ENCODE measurements at places on chromosomes 2 and 18. TPM values are rescaled to one million over a fixed set of nuclear protein-coding genes. Genes with fewer than 3 reads are reported as not detected.

The CXCR4 gene
- 12.4 TPM for total RNA-seq

The FHL2 gene
- 51.9 TPM for total RNA-seq

The DYTN gene
- not detected for total RNA-seq

The SYT4 gene
- total RNA-seq, result not detected

The SNTG2 gene
- not detected for total RNA-seq

The ZNF385B gene
- 0.86 TPM for total RNA-seq

The FAM228B gene
- total RNA-seq, result 8.3 TPM

The UGT1A3 gene
- 6.0 TPM for total RNA-seq

The ORMDL1 gene
- 58.4 TPM for total RNA-seq

The EPC2 gene
- total RNA-seq, result 32.5 TPM

The CCDC85A gene
- 2.6 TPM for total RNA-seq

The STPG4 gene
- total RNA-seq, result 12.7 TPM

The LCT gene
- total RNA-seq, result 1.4 TPM

The ALPP gene
- total RNA-seq, result not detected

The AQP12B gene
- total RNA-seq, result not detected

GRCh38 chr18:10896851-10897250 lies 252.5 kb downstream of the PIEZO2 start:
- H3K27ac ChIP-seq, result no peak overlapping the region
- H3K27me3 ChIP-seq, result no peaks in the 10 kb centered on the region
- no peaks in the 10 kb centered on the region for H3K36me3 ChIP-seq
- no peak for DNase-seq
- peaks cover 28% of the 10 kb centered on the region for H3K4me1 ChIP-seq

DNA sequence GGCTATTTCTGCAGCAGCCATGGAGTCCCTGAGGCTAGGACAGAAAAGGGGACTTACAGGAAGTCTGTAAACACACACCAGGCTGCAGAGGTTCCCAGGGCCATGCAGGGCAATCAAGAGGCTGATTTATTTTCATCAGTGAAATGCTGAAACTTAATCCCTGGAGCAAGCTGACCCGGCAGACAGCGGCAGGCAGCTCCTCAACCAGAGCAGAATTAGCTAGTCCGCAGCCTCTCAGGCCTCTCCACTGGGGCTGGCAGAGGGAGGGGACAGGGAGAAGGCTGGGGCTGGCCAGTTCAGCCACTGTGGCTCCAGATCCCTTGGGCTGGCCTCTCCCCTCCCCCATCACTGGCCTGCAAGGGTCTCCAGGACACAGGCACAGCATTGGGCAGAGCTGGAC lies 136.3 kb downstream of the TNS1 start:
- no peak for DNase-seq
- H3K4me3 ChIP-seq, result no peak overlapping the region
- H3K27me3 ChIP-seq, result peaks cover 96% of the 10 kb centered on the region
- H3K27ac ChIP-seq, result no peak overlapping the region
- no peaks in the 10 kb centered on the region for H3K36me3 ChIP-seq
- H3K4me1 ChIP-seq, result no peaks in the 10 kb centered on the region

GRCh38 chr2:128437204-128437565 lies 118.5 kb upstream of the HS6ST1 start:
- H3K36me3 ChIP-seq, result peaks cover 5% of the 10 kb centered on the region
- H3K27me3 ChIP-seq, result peaks cover 19% of the 10 kb centered on the region
- no peak overlapping the region for H3K27ac ChIP-seq
- DNase-seq, result no peak
- H3K4me1 ChIP-seq, result no peaks in the 10 kb centered on the region

- no peak overlapping the region for H3K27ac ChIP-seq
- no peaks in the 10 kb centered on the region for H3K36me3 ChIP-seq
- H3K4me3 ChIP-seq, result no peak overlapping the region
- H3K27me3 ChIP-seq, result peaks cover 12% of the 10 kb centered on the region
- no peak for DNase-seq
- H3K4me1 ChIP-seq, result no peaks in the 10 kb centered on the region
Measured at GRCh38 chr2:9708683-9709538, 78.1 kb upstream of the YWHAQ start.

- no peaks in the 10 kb centered on the region for H3K27me3 ChIP-seq
- no peak overlapping the region for H3K27ac ChIP-seq
- peaks cover 33% of the 10 kb centered on the region for H3K36me3 ChIP-seq
- no peak for DNase-seq
- peaks cover 14% of the 10 kb centered on the region for H3K4me1 ChIP-seq
Measured at GRCh38 chr2:71380665-71381064, 49.1 kb downstream of the ZNF638 start.

- H3K36me3 ChIP-seq, result peaks cover 89% of the 10 kb centered on the region
- H3K27me3 ChIP-seq, result no peaks in the 10 kb centered on the region
- H3K27ac ChIP-seq, result peak overlapping the region; percentile 35
- peaks cover 23% of the 10 kb centered on the region for H3K4me1 ChIP-seq
Measured at GRCh38 chr2:200476836-200477235, 33.0 kb downstream of the KCTD18 start.

DNA sequence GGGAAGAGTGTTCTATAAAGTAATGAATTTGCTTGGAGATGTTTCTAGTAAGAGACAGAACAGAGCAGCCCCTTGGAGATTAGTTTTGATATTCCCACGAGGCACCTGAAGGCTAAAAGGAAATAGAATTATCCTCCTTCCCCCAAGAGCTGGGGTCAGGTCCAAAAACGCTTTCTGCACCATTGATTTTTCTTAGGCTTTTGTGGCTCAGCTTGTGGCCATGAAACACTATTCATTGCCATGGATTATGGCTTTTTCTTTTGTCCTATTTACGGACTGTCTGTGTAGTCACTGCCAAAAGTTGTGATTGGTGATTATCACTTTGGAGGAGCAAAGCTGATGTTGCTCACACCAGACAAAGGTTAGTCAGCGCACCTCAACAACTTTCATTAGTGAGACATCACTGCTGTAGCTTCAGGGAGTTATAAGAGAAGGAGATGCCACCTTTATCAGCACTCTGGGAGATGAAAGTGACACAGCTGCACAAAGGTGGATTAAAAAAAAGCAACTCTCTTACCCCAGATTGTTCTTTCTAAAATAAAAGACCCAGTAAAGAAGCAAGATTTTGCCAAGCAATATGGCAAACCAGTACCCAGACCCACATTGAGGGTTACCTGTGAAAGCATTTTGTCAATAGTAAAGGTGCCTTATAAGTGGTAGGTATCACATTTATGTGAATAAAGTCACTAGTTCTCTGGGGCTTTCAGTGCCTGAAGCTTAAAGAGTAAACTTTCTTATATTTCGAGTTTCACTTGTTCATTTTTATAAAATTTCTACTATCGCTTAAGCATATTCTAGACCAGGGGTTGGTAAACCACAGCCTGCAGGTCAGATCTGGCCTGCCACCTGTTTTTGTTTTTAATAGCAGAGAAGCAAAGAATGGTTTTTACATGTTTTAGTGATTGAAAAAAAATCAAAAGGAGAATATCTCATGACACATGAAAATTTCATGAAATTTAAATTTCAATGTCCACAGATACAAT lies 10.6 kb downstream of the CXCR4 start:
- H3K4me1 ChIP-seq, result peaks cover 11% of the 10 kb centered on the region
- no peak for DNase-seq
- no peak overlapping the region for H3K27ac ChIP-seq
- H3K27me3 ChIP-seq, result no peaks in the 10 kb centered on the region

DNA sequence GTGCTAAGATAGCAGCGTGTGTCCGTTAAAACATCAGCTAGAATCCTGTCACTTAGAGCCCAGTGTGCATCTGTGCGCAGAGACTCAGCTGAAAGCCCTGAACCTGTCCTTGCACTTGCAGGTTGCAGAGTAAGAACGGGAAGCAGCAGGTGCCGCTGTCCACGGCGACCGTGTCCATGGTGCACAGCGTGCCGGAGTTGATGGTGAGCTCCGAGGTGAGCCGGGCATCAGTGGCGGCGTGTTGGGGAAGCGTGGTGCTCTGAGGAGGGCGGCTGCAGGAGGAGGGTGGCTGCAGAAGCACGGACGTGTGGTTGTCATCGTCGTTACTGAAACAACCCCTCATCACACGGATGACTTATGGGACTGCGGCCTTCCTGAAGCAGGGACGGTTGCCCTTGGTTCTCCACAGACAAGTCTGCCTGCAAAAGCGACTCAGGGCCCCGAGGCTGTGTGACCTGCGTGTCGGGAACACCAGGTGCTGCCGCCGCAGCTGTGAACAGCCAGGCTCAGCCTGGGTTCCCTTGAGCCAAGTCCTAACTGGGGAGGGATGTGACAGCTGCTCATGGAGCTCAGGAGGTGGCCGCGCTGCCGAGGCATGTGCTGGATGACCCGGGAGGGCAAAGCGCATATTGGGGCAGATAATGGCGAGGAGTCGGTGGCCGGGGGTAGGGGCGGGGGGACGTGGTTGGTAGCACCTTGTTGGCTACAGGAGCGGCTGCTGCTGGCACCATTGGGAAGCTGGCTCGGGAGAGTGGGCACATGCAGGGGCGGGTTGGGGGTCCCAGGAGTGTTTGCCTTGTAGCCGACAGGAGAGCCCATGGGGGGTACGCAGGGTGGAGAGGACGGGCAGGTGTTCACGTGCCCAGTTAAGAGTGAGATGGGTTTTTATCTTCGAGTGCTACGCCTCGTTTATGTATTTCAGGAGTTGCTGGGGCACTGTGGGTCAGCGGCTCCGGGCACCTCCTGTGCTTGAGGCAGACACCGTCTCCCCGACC lies 16.6 kb downstream of the CTDP1 start:
- H3K4me1 ChIP-seq, result no peaks in the 10 kb centered on the region
- H3K27ac ChIP-seq, result no peak overlapping the region
- H3K36me3 ChIP-seq, result peaks cover 25% of the 10 kb centered on the region
- H3K4me3 ChIP-seq, result no peak overlapping the region

- H3K27ac ChIP-seq, result no peak overlapping the region
- no peak overlapping the region for H3K4me3 ChIP-seq
- no peaks in the 10 kb centered on the region for H3K27me3 ChIP-seq
- no peak for DNase-seq
- peaks cover 4% of the 10 kb centered on the region for H3K36me3 ChIP-seq
Measured at GRCh38 chr18:59719544-59720181, 22.4 kb upstream of the CCBE1 start.

GRCh38 chr18:76459687-76460350 lies 35.2 kb downstream of the ZNF516 start:
- H3K36me3 ChIP-seq, result peaks cover 24% of the 10 kb centered on the region
- peak overlapping the region; percentile 63 for H3K27ac ChIP-seq
- peak; percentile 73 for DNase-seq
- H3K4me1 ChIP-seq, result peaks cover 24% of the 10 kb centered on the region
- no peaks in the 10 kb centered on the region for H3K27me3 ChIP-seq
- peak overlapping the region; percentile 32 for H3K4me3 ChIP-seq

GRCh38 chr2:224040753-224041152 lies 1.7 kb upstream of the SERPINE2 start:
- H3K27me3 ChIP-seq, result peaks cover 41% of the 10 kb centered on the region
- H3K4me1 ChIP-seq, result peaks cover 40% of the 10 kb centered on the region
- peaks cover 22% of the 10 kb centered on the region for H3K36me3 ChIP-seq
- no peak for DNase-seq

GRCh38 chr2:36556842-36557241 lies 41.1 kb downstream of the FEZ2 start:
- peaks cover 9% of the 10 kb centered on the region for H3K4me1 ChIP-seq
- DNase-seq, result no peak
- H3K4me3 ChIP-seq, result no peak overlapping the region
- H3K27ac ChIP-seq, result no peak overlapping the region
- H3K27me3 ChIP-seq, result no peaks in the 10 kb centered on the region

DNA sequence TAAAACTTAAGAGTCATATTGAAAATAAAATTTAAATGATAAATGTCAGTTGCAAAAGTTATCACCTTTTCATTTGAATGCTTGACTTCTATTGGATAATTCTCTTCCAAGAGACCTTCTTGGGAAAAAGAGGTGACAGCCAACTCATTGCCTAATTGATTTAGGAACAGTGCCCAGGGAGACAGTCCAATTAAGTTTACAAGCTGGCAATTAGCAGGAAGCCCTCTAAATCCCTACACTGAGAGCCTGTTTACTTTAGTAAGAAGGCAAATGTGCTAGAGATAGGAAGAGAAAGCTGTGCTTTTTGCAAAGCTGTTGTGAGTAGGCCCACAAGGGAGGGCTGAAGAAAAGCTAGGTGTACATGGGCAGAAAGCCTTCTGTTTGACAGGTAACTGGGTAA lies 189.1 kb downstream of the WDPCP start:
- H3K4me1 ChIP-seq, result no peaks in the 10 kb centered on the region
- H3K4me3 ChIP-seq, result no peak overlapping the region
- no peaks in the 10 kb centered on the region for H3K36me3 ChIP-seq
- no peak for DNase-seq

GRCh38 chr2:31401580-31401979 lies 13.0 kb downstream of the XDH start:
- peak; percentile 61 for DNase-seq
- no peaks in the 10 kb centered on the region for H3K36me3 ChIP-seq
- H3K27me3 ChIP-seq, result no peaks in the 10 kb centered on the region
- no peak overlapping the region for H3K4me3 ChIP-seq

- no peaks in the 10 kb centered on the region for H3K36me3 ChIP-seq
- no peak overlapping the region for H3K4me3 ChIP-seq
- no peaks in the 10 kb centered on the region for H3K27me3 ChIP-seq
- no peak overlapping the region for H3K27ac ChIP-seq
- no peaks in the 10 kb centered on the region for H3K4me1 ChIP-seq
- no peak for DNase-seq
Measured at GRCh38 chr2:33655626-33656320, 56.7 kb upstream of the FAM98A start.

DNA sequence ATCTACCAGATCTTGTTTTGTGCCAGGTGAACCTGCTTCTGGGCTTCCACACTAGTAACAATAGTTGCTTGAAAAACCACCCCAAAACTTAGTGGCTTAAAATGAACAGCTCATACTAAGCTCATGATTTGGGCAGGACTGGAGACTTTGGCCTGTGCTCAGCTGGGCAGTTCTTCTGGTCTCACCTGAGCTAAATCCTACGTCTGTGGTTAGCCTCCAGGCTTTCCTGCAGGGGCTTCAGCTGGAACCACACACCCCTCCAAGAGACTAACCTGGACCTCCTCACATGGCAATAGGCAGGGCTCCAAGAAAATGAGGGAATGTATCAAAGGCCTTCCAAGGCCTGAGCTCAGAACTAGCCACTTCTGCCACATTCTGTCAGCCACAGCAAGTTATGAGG lies 144.1 kb downstream of the CD8B2 start:
- H3K4me1 ChIP-seq, result no peaks in the 10 kb centered on the region
- no peak overlapping the region for H3K27ac ChIP-seq
- DNase-seq, result no peak
- peaks cover 14% of the 10 kb centered on the region for H3K27me3 ChIP-seq

GRCh38 chr2:213806125-213806726 lies 522.0 kb downstream of the SPAG16 start:
- H3K27me3 ChIP-seq, result no peaks in the 10 kb centered on the region
- no peak overlapping the region for H3K4me3 ChIP-seq
- H3K36me3 ChIP-seq, result no peaks in the 10 kb centered on the region
- no peak overlapping the region for H3K27ac ChIP-seq
- no peaks in the 10 kb centered on the region for H3K4me1 ChIP-seq

GRCh38 chr2:223589901-223590300 lies 12.3 kb downstream of the SCG2 start:
- no peaks in the 10 kb centered on the region for H3K4me1 ChIP-seq
- no peak for DNase-seq
- no peaks in the 10 kb centered on the region for H3K27me3 ChIP-seq
- H3K4me3 ChIP-seq, result no peak overlapping the region
- H3K36me3 ChIP-seq, result no peaks in the 10 kb centered on the region
- H3K27ac ChIP-seq, result no peak overlapping the region

GRCh38 chr2:225355788-225356187 lies 43.7 kb upstream of the NYAP2 start:
- peaks cover 7% of the 10 kb centered on the region for H3K4me1 ChIP-seq
- H3K27ac ChIP-seq, result no peak overlapping the region
- no peaks in the 10 kb centered on the region for H3K36me3 ChIP-seq
- H3K4me3 ChIP-seq, result no peak overlapping the region
- H3K27me3 ChIP-seq, result peaks cover 11% of the 10 kb centered on the region
- no peak for DNase-seq
